ENCODE measurements at places on chromosomes 7 and 10.

DNA sequence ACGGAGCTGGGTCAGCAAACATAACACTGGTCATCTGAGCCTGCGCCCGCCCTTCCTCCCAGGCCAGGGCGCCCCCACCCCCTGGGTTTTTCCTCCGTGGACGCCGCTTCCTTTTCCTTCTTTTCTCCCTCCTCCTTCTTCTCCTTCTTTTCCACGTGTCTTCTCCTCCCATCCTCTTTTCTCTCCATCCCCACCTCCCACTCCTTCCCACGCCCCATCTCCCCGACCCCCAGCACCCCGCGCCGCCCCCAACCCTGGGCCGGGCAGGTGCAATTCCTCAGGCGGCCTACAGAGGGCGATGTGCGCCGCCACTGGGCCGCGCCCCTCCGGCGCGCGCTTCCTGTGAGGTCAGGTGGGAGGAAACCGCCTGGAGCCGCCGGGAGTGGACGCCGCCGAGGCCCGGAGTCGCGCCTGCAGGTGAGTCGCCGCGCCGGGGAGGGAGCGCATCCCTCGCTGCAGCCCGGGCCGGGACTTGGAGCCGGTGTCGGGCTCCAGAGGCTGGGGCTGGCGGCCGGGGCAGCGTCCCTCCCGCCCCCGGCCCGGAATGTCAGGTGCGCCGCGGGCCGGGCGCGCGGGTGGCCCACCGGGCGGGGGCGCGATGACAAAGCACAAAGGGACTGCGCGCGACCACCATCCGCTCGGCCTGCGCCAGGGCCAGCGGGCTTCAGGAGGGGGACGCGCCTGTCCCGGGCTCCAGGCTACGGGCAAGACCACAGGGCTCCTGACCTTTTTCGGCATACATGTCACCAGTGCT is at the start of gene FAM241B:
FAM241B (plus strand) TSS at position 351 of the 754 bp plus-strand sequence. CDS start 1,497 bp downstream, outside the sequence.
- peak; percentile 69 for DNase-seq

GRCh38 chr7:107951172-107951787 is 51.7 kb downstream of the LAMB1 start:
- DNase-seq, result no peak

- no peak for DNase-seq
Measured at GRCh38 chr7:123674399-123675180, 18.9 kb downstream of the LMOD2 start.

GRCh38 chr7:158664406-158664805 is 40.2 kb downstream of the NCAPG2 start:
- DNase-seq, result no peak

DNA sequence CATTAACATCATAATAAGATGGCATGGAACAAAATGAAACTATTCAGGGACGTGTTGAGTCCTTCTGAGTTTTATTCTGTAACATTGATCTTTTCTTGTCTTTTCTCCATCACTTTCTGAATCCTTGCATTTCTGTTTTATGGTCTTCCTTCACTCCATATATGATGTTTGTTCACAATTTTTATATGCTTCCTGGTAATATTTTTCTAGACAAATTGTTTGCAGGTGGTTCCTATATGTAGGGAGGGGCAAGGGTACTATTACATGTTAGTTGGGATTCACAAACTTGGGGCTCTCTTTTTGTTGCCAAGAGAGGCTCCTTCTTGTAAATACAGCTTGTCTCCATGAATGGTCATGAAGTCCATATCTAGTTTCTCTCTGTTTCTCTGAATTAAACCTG is 159.2 kb downstream of the LHFPL3 start:
- DNase-seq, result no peak

GRCh38 chr10:725302-725701 is 35.8 kb upstream of the DIP2C start:
- DNase-seq, result no peak

- no peak for DNase-seq
Measured at GRCh38 chr7:51318001-51318400, 1.4 kb upstream of the COBL start.

GRCh38 chr10:84291384-84291783 is 37.0 kb upstream of the CCSER2 start:
- no peak for DNase-seq

DNA sequence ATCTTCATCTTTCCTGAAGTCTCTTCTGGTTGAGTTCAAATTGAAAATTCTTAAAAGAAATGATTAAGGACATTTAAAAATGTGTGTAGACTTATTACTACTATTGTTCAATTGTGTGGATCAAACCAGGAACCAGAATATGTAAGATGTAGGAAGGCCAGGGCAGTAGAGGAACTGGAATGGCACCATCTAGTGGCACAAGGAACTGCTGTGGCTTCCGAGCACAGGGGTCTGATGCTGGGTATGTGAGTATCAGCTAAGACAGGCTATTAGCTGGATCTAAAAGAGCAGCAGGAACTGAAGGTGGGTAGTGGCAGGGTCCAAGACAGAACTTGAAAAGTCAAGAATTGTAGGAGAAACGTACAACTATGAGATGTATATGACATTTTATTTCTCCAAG is 247.3 kb downstream of the SEMA3A start:
- DNase-seq, result peak; percentile 20

DNA sequence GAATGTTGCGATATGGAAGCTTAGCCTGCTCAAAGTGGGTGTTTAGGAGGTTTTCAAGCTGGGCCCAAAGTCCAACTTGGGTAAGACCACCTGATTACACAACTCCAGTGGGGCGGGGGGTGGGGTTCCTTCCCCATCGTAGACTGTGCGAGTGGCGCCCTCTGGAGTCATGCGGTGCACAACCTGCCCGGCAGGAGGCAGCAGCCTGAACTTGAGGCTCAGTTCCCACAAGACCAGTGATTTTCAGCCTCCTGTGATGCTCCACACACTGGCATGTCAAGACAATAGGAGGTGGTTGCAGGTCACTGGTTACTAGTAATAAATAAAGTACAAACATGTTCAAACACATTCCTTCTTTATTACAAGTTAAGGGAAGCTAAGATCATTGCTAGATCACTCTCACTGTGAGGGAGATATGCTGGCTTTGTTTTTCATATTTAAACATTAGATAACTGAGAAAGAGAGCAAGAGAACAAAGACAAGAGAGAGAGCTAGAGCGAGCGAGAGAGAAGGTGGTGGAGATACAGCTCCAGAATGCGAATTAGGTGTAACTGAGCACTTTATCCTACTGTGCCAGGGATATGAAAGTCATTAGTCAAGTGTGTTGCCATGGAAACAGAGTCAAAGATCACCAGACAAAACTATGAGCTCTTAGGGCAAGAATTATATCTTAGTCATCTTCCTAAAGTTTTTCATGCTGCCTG is 97.4 kb upstream of the BMPER start:
- no peak for DNase-seq

- no peak for DNase-seq
Measured at GRCh38 chr7:107857541-107857912, 33.5 kb upstream of the DLD start.

DNA sequence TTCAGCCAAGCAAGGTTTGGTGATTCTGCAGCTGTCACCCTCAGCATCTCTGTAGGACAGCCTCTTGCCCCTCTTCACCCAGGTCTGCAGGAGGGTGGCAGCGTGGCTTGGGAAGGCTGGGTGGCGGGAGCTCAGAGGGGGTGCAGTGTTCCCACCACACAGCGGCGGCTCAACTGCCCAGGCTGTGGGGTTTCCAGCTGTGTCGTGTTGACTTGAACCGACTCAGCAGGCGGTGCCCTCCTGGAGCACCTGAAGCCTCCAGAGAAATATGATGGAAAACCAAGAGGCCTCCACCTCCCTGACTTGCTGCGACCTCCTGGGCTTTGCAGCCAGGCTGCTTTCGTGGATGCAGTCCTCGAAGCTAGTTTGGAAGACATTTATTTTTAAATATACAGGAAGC is 68.0 kb upstream of the KLF6 start:
- no peak for DNase-seq

DNA sequence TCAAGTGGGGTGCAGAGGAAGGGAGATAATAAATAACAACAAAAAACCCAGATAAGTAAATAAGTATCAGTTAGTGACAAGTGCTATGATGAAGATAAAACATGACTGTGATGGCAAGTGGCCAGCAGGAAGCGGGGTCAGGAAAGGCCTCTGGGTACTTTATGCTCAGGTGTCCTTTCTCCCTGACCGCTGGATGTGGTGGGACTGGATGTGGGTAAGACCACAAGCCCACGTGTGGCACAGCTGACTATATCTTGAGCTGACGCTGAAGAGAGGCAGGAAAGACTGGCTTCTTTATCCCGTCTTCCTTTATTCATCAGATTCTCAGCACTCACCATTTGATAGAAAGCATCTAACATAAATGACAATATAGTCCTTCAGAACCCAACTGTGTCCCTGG is 87.8 kb downstream of the CREB5 start:
- DNase-seq, result no peak

- peak; percentile 91 for DNase-seq
Measured at GRCh38 chr7:6577369-6578113, at the start of gene ZDHHC4. ZDHHC4 (plus strand) TSS chr7:6577454; CDS start chr7:6580562, 3,108 bp downstream.

- no peak for DNase-seq
Measured at GRCh38 chr7:155514296-155514695, 32.1 kb downstream of the CNPY1 start.

DNA sequence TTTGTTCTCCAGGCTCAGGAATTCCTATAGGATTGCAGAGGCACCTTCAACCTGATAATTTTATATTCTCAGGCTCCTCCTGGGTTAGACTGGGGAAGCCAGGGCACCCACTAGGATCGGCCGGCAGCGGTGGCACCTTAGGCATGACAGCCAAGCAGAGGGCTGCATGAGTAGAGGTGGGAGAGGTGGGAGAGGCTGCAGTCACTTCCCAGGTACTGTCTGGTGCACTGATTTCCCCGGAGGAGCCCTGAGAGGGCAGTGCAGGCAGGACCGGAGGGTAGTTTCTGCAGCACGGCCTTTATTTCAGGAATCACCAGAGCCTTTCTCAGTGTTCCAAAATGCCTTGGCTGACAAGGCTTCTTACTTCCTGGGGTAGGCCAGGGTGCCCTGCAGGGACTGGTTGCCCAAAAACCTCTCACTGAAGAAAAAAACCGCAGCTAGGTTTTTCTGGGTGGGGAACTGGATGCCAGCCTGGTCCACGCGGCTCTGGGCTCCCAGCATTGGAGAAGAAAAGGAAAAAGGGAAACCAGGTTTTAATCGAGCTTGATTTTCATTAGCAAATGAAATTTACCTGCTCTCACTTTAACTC is 3.6 kb upstream of the HOXA13 start:
- DNase-seq, result no peak

GRCh38 chr7:143351060-143351459 is 11.5 kb downstream of the FAM131B start:
- DNase-seq, result no peak

DNA sequence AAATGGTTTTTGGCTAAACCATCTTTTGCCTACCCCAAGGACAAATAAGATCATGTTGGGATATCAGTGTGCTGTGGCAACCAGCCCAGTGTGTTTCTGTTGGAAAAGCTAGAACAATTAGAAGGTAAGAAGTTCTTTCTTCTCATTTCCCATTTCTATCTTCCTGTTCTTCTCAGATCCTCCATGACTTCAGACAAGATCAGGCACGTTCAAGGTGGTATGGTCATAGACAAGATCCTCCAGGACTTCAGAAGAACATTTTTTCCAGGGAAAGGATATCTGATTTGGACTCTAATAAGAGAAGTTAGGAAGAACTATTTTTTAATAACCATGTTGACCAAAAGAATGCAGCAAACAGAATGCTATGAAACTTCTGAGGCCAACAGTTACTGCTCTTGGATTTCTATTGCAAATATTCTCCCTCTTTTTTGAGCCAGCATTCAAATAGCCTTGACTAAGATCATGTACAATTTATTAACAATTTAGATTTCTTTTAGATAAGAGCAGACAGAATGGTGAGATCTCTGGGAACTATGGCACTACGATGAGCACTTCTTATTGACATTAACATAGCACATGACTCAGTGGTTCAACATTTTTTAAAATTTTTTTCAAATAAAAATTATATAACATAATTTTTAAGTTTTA is 15.9 kb downstream of the HYCC1 start:
- DNase-seq, result no peak

DNA sequence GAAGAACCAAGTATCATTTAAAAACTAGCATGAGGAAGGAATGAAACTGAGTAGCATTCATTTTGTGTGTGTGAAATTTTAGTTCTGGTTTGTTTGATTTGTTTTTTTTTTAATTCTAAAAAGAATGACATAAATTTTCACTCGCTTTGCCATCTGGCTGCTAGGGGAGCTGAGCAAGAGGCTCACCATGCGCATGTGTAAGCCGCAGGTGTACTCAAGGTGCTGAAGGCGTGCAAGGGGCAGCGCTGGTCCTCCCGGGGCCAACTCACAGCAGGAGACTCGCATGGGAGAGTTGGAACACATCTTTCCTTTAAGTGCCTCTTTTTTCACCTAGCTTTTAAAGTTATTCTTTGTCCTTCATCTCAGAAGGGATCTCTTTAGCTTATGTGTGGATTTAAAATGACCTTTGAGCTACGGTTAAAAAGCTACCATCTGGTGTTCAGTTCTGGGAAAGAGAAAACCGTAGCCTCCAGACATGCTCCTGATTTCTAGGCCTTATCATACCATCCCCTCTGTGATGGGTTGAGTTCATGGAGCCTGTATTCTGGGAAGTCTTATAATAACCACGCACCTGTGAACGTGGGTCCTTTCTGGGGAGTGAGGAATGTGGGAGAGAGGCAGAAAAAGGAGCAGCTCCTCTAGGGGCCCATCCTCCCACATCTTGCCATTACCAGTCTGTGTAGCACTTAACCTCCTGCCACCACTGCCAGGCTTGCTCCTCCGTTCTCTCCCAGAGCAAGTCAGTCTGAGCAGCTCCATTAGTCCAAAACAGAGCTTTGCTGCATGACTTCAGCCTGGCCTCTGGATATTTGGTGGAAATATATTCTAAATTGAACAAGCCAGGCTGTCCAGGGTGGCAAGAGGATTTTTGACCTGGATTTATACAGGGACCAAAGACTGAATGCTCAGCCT is 61.9 kb downstream of the KLHDC10 start:
- no peak for DNase-seq

DNA sequence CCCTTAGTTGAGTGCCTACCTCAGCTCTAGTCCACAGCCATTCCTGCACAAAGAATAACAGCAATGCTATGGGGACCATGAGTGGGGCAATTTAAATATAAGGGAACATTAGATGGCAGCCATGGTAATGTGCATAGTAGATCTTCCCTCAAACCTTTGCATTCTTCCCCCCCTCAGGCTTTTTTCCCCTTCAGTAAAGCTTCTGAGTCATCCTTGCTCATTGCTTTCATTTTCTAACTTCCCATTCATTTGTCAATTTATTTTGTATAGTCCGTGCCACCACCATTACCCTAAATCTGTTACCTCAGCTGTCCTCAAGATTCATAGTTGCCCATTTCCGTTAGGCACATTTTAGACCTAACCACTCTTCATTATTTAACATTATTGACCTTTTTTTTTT is 10.7 kb downstream of the HECTD2 start:
- DNase-seq, result no peak

- DNase-seq, result no peak
Measured at GRCh38 chr7:157497744-157498651, 161.2 kb downstream of the DNAJB6 start.

Measured in SK-N-DZ (cell line).